NCI-H345 (cell line): ENCODE measurements at places on chromosomes 16 and 17.

DNA sequence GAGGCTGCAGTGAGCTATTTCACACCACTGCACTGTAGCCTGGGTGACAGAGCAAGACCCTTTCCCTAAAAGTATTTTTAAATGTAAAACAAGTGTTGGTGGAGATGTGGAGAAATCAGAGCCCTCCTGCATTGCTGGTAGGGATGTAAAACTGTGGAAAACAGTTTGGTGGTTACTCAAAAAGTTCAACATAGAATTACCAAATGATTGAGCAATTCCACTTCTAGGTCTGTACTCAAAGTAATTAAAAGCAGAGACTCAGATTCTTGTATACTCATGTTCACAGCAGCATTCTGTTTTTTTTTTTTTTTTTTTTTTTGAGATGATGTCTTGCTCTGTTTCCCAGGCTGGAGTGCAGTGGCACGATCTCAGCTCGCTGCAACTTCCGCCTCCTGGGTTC is 141.8 kb downstream of the PITPNC1 start:
- DNase-seq = no peak

- no peak for DNase-seq
Measured at GRCh38 chr17:78766743-78767294, 15.3 kb downstream of the CYTH1 start.

DNA sequence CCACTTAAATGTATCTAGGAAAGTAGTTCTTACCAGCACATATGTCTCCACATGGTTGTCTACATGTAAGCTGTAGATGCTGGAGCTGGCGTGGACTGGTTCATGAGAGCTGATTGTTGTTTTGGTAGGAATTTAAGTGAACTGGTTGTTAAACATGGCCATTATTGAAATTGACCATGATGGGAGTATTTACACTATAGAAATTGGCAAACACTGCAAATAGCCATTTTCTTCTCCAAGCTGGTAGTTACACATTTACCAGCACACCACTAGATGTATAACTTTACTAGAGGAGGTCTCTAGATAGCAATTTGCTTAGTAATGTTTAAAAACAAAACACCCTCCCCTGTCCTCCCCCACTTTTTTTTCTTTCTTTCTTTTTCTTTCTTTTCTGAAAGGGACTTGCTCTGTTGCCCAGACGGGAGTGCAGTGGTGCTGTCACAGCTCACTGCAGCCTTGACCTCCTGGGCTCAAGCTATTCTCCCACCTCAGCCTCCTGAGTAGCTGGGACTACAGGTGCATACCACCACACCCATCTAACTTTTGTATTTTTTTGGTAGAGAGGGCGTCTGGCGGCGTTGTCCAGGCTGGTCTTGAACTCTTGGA is 24.2 kb downstream of the IGSF6 start:
- DNase-seq = no peak

DNA sequence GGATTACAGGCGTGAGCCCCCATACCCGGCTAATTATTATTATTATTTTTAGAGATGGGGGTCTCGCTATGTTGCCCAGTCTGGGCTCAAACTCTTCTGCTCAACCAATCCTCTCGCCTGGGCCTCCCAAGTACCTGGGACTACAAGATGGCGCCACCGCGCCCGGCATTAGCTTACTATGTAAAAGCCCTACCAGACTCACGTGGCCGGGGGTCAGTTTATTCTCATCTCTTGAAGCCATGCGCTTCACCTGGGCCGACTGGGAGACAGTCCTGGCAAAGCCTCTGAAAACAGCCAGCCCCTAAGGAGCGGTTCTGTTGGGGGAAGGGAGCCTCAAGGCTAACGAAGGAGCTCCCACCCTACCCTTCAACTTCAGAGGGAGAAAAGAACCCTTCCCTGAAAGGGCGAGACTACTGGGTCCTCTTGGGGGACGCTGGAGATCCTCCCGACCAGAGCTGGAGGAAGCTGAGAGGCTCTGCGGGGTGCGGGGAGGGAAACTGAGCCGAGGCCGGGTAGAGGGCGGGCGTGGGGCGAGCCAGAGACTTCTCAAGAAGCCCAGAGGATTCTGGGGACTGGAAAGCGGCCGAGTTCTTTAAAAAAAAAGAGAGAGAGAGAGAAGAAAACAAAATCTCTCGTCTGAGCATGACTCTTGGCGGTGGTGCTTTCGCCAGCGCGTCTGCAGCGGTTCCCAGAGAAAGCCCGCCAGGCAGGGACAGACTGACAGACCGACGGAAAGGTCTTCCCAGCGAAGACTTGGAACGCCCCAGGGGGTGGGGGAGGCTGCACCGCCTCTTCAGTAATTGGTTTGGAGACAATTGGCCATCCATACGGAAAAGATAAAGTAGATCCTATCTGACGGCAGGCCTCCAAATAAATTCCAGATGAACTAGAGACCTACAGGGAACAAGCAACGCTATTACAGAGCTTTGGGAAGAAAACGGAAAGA is 5.6 kb upstream of the TUBG2 start:
- no peak for DNase-seq

GRCh38 chr16:1277151-1277598 is 21.3 kb downstream of the TPSD1 start:
- no peak for DNase-seq

DNA sequence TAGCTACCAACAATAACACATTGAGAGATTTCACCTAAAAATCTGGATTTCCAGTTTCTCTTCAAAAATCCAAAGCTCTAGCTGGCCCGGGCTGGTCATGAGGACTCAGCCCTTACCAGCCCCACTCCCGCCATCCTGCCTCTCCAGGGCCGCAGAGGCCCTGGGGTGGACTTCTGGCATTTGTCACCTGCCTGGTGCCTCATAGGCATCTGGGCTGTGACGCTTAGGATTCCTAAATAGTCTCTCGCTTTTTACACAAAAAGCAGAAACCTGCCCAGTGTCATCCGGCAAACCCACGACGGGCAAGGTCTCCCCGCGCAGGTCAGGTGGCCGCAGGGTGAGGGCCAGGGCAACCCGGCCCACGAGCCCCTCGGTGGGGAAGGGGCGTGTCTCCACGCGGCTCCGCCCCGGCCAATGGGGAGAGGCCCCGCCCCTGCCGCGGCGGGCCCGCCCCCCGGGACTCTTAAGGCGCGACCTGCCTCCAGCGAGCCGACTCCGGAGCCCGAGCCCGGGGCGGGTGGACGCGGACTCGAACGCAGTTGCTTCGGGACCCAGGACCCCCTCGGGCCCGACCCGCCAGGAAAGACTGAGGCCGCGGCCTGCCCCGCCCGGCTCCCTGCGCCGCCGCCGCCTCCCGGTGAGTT is at the start of gene VASN:
VASN (plus strand) TSS at position 492 of the 644 bp plus-strand sequence. CDS start 9,030 bp downstream, outside the sequence.
- peak; percentile 69 for DNase-seq
